Lower lobe of right lung (tissue), 2 donors: ENCODE measurements at places on chromosomes 16 and 17.

DNA sequence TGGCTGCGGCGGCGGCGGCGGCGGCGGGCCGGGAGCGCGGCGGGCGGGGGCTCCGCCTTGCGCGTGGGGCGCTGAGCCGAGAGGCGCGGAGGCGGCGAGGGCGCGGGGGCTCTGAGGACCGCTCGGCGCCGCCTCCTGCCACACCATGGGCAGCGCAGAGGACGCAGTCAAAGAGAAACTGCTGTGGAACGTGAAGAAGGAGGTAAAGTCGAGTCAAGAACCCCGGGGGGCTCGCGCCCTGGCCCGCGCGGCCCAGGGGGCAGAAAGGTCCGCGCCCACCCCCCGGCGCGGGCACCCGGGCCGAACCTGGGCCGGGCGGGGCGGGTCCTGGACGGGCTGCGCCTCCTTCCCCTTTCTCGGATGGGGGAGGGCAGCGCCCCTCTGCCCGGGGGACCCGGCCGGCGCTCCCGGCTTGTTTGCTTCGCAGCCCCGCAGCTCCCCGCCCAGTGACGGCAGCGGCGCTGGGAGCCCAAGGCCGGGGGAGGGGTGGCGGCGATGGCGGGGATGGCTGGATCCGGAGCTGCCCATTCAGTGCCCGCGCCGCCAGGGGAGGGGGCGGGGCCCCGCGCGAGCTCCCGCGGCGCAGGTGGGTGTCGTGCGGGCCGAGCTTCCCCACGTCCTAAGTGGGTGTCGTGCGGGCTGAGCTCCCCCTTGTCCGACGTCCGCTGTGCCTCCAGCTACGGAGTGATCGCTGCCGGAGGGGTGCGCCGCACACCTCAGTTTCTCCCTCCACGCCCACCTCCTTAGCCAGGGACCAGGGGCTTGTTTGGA lies 428 bp downstream of the SGSM2 start:
- peak; percentile 82 for DNase-seq
- H3K27ac ChIP-seq: peak overlapping the region; percentile 84
- peaks cover 27% of the 10 kb centered on the region for H3K36me3 ChIP-seq
- no peaks in the 10 kb centered on the region for H3K27me3 ChIP-seq
- H3K4me1 ChIP-seq: peaks cover 14% of the 10 kb centered on the region
- peak overlapping the region; percentile 86 for H3K4me3 ChIP-seq

- DNase-seq: no peak
- peaks cover 45% of the 10 kb centered on the region for H3K36me3 ChIP-seq
- no peak overlapping the region for H3K27ac ChIP-seq
- H3K4me1 ChIP-seq: no peaks in the 10 kb centered on the region
Observed at GRCh38 chr17:7950578-7950977, 18.6 kb downstream of the CNTROB start.

GRCh38 chr17:72392056-72393010 lies 271.5 kb downstream of the SOX9 start:
- H3K27ac ChIP-seq: no peak overlapping the region
- H3K36me3 ChIP-seq: no peaks in the 10 kb centered on the region
- H3K27me3 ChIP-seq: no peaks in the 10 kb centered on the region
- no peak overlapping the region for H3K4me3 ChIP-seq
- H3K4me1 ChIP-seq: no peaks in the 10 kb centered on the region

GRCh38 chr17:43211123-43211479 lies 574 bp upstream of the TMEM106A start:
- peaks cover 25% of the 10 kb centered on the region for H3K4me1 ChIP-seq
- H3K27me3 ChIP-seq: no peaks in the 10 kb centered on the region
- DNase-seq: no peak

GRCh38 chr17:35244341-35245195 lies 1.7 kb downstream of the SLFN5 start:
- DNase-seq: peak; percentile 87
- peaks cover 13% of the 10 kb centered on the region for H3K36me3 ChIP-seq
- H3K27ac ChIP-seq: peak overlapping the region; percentile 98
- H3K4me1 ChIP-seq: peaks cover 49% of the 10 kb centered on the region

GRCh38 chr17:31404028-31404949 lies 12.8 kb downstream of the RAB11FIP4 start:
- no peaks in the 10 kb centered on the region for H3K36me3 ChIP-seq
- no peak overlapping the region for H3K4me3 ChIP-seq
- no peaks in the 10 kb centered on the region for H3K4me1 ChIP-seq
- no peak overlapping the region for H3K27ac ChIP-seq
- no peak for DNase-seq

GRCh38 chr17:4592240-4593005 lies 8.1 kb downstream of the SMTNL2 start:
- no peaks in the 10 kb centered on the region for H3K27me3 ChIP-seq
- H3K4me3 ChIP-seq: no peak overlapping the region
- no peaks in the 10 kb centered on the region for H3K36me3 ChIP-seq
- peaks cover 14% of the 10 kb centered on the region for H3K4me1 ChIP-seq
- DNase-seq: no peak
- H3K27ac ChIP-seq: no peak overlapping the region
